Endothelial cell of coronary artery (primary cell): ENCODE measurements at places on chromosomes 3 and 15. TPM values are rescaled to one million over a fixed set of nuclear protein-coding genes. Genes with fewer than 3 reads are reported as not detected.

Gene PLEKHO2
- total RNA-seq, result 21.7 and 23.5 TPM in 2 replicates

Gene AGBL1
- not detected in 2 replicates for total RNA-seq

Gene KCNAB1
- 0.63 and 3.6 TPM in 2 replicates for total RNA-seq

Gene RBP2
- total RNA-seq, result not detected in 2 replicates

Gene GATM
- total RNA-seq, result 0.28 and 0.45 TPM in 2 replicates

Gene SLC30A4
- 4.1 and 5.8 TPM in 2 replicates for total RNA-seq

Gene ONECUT1
- total RNA-seq, result not detected in 2 replicates

Gene RHCG
- under 0.01 and 0.09 TPM in 2 replicates for total RNA-seq
